ENCODE measurements at places on chromosomes 5 and 9.

GRCh38 chr9:68707801-68708488 lies 2.9 kb downstream of the PIP5K1B start:
- DNase-seq = no peak

- peak; percentile 23 for DNase-seq
Observed at GRCh38 chr9:136327304-136327974, at the start of gene GPSM1. TSS of gene GPSM1 (plus strand) at chr9:136327539. CDS start at chr9:136327696, 157 bp downstream.

DNA sequence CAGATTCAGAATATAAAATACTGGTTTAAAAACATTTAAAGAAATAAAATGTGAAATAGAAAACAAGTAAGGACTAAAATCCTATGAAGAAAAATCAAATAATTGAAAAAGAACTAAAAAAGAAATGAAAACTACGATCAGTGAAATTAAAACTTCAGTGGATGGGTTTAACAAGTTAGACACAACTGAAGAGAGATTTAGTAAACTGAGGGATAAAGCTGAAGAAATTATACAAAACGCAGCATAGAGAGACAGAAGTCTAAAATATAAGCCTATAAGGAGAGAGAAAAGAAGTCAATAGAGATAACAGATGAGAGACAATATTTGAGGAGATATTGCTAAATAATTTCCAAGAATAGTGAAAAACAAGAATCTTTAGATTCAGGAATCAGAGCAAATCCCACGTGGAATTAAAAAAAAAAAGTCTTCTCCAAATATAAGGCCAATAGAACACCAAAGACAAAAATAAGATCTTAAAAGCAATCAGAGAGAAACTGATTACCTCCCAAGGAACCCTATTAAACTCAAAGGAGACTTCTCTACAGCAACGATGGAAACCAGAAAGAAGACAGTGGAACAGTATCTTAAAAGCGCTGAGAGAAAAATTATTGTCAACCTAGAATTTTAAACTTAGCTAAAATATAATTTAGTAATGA lies 59.6 kb upstream of the ABL1 start:
- DNase-seq = no peak

DNA sequence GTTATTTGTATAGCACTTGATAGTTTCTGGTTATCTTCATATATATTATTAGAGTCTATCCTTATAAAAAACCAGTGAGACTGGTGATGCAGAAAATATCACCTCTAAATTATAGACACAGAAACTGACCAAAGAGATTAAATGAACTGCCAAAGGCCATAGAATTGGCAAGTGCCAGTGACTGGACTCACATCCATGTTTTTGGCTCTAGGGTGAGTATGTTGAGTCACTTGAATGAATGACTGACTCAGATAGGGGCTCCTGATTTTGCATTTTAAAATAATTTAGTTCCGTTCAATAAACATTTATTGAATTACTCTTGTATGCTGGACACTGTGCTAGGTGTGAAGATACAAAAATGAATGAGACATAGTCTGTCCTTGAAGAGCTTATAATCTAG lies 70.7 kb downstream of the NR2F1 start:
- no peak for DNase-seq

DNA sequence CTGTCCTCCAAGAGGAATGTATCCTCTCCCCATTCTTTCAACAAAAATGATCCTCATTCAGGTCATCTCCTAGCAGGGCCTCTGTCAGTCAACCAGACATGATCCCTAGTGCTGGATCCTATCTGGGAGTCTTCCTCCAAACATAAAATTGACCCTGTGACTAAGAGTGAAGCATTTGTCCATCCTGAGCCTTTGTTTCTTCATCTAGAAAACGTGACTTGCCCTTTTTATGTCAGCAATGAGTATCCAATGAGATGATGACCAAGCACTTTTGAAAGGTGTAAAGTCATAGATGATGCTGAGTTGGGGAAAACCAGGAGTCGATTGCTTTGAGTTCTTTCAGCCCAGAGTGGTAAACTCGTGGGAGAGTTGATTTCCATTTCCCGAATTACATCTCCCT lies 143.3 kb downstream of the CMYA5 start:
- DNase-seq = no peak

DNA sequence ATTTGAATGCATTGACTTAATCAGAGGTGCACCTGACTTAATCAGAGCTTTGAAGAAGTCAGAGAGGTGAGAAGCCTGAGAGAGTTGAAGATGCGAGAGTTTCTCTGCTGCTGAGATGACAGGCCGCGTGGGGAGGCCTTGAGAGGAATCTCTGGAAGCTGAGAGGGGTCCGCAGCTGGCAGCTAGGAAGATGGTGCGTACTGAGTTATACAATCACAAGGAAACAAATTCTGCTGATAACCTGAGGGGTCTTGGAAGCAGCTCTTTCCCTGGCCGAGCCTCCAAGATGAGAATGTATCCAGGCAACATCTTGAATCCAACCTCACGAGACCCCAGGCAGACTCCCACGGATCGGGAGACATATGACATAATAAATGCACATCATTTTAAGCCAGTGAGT lies 91.7 kb downstream of the SPATA31A6 start:
- no peak for DNase-seq

DNA sequence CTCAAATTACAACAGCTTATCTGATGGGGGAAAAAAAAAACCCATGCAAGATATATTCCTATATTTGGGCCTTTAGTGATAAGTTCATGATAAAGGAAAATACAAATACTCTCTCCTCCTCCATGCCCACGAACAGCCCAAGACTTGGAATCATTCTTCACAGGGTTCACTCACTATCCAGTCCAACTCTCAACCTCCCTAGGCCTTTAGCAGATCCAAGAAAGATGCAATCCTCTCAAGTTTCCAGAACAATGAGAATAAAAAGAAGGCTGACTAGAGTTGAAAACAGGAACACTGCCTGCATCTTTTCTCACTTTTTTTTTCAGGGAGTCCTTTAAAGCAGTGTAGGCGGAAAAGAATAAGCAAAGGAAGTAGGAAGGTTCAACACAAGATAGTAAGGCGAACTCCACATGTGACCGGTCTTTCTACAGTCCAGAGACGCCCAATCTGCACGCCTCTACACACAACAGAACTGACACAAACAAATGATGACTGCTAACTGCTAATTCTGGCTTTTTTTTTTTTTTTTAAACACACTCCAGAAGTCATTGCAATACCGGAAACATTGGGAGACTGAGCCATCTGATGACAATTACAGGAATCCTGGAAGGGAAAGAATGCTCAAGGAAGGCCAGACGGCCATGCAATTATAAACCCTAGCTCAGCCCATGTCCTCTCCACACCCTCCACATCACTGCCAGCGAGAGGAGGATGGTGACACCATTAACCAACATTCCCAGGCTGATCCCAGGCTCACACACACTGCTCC lies 75.4 kb downstream of the BNC2 start:
- DNase-seq = no peak

DNA sequence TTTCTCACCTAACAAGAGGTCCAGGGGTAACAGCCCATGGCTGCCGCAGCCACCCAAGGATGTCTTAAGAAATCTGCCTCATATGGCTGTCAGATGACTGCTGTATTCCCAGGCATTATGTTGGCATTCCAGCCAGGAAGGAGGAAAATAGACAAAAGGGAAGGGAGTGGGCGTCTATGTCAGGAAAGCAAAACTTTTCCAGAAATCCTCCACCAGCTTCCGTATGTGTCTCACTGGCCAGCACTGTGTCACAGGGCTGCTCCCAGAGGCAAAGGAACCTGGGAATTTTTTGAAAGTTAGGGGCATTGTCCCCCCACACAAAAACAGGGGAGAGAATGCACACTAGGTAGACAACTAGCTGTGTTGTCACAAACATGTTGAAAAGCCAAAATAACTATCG lies 7.3 kb downstream of the BHMT2 start:
- no peak for DNase-seq

DNA sequence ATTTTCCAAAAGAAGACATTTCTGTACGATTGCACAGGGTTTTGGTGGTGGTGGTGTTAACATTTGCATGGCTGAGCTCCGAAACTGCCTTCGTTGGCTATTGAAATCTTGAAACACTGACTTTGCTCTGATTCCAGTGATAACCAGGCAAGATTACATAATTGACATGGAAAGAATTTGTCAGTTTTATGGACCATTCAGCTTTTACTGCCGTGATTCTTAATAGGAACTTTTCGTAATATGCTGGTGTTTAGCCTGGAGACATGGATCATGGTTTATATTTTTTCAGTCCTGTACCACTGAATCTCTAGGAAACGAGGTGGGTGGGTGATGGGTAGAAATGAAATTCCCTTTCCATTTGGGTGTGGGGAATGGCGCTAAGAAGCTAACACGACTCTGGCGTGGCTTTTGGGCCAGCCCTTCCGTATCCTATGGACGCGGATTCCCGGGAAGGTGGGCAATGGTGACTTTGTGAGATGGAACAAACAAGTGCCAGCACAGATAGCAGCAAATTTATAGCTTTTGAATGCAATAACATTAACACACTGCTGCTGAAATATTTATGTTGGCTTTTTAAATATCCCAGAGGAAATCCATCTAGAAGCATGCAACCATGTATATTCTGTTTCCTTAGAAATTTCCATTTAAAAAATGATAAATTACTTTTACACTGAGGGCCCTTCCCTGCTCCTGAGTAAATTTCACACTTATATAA lies 36.8 kb downstream of the LIX1 start:
- no peak for DNase-seq

DNA sequence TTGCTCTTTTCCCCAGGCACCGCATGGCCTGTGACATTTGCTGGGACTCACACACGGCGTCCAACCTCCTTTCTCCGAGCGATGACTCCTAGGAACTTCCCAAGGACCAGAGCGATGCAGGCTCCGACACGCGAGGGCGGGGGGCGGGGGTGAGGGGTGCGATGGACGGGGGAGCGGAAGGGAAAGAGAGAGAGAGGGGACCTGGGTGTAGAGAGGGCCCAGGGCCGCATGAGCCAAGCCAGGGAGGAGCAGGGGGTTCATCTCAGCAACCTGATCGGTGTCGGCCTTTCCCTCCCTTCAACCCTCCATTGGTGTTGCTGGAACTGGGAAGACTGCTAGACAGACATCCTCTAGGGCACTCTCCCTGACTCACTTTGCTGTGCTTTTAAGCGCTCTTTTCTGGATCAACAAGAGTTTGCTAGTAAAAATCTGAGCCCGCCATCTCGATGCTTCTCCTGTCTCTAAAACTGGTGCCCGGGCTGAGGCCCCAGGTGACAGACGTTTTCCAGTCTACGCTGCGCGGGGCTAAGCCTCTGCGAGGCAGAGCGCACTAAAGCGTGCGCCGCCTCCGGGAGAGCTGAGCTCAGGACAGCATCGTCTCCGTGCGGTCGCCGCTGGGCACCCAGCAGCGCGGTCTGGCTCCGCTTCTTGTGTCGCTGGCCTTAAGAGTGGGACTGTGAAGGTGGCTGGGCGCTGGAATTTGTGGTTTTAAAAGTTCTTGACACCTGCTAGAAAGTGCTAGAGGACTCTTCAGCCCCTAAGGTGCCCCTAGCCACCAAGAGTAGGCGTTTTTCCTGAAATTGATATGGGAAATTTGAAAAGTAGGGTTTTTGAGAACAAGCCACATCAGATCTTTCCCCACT lies 1.0 kb upstream of the TSLP start:
- no peak for DNase-seq

DNA sequence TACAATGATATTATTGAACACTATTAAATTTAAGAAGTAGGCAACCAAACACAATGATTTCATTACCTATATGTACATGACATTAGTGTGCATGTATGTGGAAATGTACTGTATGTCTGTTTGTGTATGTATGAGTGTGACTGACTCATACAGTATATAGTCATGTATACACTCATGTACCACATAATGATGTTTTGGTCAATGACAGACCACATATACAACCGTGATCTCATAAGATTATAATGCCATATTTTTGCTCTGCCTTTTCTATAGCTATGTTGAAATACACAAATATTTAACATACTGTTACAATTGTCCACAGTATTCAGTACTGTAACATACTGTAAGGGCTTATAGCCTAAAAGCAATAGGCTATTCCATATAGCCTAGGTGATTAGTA lies 19.7 kb downstream of the SVEP1 start:
- DNase-seq = no peak

GRCh38 chr9:130207241-130207992 lies 35.2 kb downstream of the NCS1 start:
- no peak for DNase-seq

- no peak for DNase-seq
Observed at GRCh38 chr5:42592401-42593140, 164.0 kb upstream of the CCDC152 start.

GRCh38 chr9:77291714-77292113 lies 114.4 kb downstream of the VPS13A start:
- no peak for DNase-seq

- DNase-seq = peak; percentile 91
Observed at GRCh38 chr9:70258692-70259511, at the start of gene SMC5. TSS of gene SMC5 (plus strand) at chr9:70258978. CDS start at chr9:70259079, 101 bp downstream.

GRCh38 chr9:27413511-27414219 lies 110.4 kb upstream of the IFNK start:
- DNase-seq = no peak

GRCh38 chr5:146005723-146006122 lies 69.3 kb downstream of the SH3RF2 start:
- DNase-seq = no peak

- DNase-seq = no peak
Observed at GRCh38 chr5:61200582-61201155, 38.4 kb upstream of the SMIM15 start.

DNA sequence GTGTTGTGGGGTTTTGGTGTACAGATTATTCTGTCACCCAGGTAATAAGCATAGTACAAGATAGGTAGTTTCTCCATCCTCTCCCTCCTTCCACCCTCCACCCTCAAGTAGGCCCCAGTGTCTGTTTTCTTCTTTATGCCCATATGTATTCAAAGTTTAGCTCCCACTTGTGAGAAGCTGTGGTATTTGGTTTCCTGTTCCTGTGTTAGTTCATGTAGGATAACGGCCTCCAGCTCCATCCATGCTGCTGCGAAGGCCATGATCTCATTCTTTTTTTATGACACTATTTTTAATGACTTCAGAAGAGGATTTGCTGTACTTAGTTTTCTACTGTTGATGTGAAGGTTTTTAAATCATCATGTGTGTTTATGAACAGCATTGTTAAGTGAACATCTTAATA lies 11.9 kb downstream of the CCDC180 start:
- DNase-seq = no peak

GRCh38 chr5:132269635-132270334 lies 12.3 kb downstream of the PDLIM4 start:
- no peak for DNase-seq

DNA sequence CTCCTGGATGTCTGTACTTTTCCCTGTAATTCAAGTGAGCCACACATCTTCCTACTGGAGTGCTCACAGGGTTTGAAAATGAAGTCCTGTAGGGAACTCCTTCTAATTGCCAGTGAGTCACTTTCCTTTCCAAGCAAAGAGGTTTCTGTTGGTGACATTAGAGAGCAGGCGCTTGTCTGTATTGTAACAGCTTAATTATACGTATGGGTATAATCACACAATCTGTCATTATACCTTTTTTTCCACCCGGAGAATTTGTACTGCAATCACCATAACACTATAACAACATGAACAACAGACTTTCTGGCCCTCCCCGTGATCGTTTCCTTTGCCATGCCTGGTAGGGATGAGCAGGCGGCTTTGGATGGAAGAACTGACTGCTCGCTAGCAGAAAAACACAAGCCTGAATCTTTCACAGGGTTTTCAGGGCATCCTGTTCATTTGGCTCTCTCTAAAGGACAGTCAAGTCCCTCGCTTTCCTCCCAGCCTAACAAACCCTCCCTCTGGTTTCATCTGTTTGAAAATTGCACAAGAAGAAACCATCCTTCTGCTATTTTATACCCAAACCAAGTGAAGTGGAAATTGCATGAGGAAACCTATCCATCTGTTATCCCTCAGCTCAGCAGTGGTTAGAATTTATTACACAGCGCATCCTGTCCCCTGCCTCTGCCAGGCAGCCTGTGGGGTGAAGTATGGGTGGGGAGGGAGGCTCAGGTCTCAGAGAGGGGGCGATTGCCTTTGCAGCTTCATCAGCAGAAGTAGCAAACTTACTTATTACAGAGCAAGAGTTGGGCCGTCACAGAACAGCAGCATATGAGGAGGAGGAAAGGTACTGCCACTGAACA lies 307.0 kb upstream of the TLE4 start:
- DNase-seq = no peak

All from CD4-positive, alpha-beta T cell treated with Interleukin-2 at 100 ng/mL for 4 hours (primary cell).